ENCODE measurements at places on chromosomes 3 and 15. TPM values are rescaled to one million over a fixed set of nuclear protein-coding genes. Genes with fewer than 3 reads are reported as not detected.

The RLBP1 gene
- not detected for total RNA-seq

The SLC2A2 gene
- total RNA-seq = not detected

The ADAMTS17 gene
- 0.55 TPM for total RNA-seq

The PLCB2 gene
- 13.9 TPM for total RNA-seq

The RTF1 gene
- total RNA-seq = 40.2 TPM

The ADGRG7 gene
- not detected for total RNA-seq

The TM4SF18 gene
- 2.6 TPM for total RNA-seq

The IQCF2 gene
- not detected for total RNA-seq

The TMF1 gene
- 15.3 TPM for total RNA-seq

The CATSPER2 gene
- 0.41 TPM for total RNA-seq

The DUOXA1 gene
- not detected for total RNA-seq

The ANKRD34C gene
- not detected for total RNA-seq

The KPNA4 gene
- 26.8 TPM for total RNA-seq

The PCLAF gene
- total RNA-seq = 46.4 TPM

The C3orf22 gene
- total RNA-seq = not detected
